ENCODE measurements at places on chromosomes 12 and 14. TPM values are rescaled to one million over a fixed set of nuclear protein-coding genes. Genes with fewer than 3 reads are reported as not detected.

GRCh38 chr12:87441511-87441910 lies 587.7 kb downstream of the C12orf50 start:
- no peak for DNase-seq

Gene APOF
- not detected for total RNA-seq

Gene SCN8A
- 0.05 TPM for total RNA-seq

GRCh38 chr14:89332031-89332430 lies 85.0 kb downstream of the FOXN3 start:
- no peak for DNase-seq

Gene TMEM132C
- total RNA-seq: not detected

DNA sequence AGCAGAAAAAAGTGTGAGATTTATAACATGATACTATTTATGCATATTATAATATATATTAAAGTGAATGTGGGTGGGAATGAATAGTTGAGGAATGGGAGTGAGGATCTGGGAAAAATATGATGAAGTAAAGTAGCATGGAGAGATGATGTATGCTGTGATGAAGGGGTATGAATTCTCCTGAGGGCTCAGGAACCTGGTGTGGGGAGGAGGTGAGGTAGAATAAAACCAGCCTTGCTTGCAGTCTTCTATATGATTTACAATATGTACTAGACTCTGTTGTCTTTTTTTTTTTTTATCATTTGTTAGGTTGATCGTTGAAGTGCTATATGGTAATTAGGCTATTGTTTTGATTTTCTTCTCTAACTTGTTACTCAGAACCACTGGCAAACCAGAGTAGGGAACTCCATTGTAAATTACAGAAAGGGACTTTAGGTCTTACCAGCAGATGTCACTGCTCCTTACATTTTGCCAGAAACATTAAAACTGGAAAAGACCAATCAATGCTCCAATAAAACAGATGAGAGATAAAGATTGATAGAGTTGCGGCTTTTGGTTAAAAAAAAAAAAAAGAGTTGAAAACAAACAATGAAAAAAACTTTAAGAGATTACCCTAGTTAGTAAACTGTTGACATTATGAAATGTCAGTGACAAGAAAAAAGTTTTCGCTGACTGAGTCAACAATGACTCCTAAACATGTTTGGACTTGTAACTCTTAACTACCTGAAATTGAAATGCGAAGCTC lies 39.9 kb downstream of the ATL1 start:
- DNase-seq: peak; percentile 60

Gene TAS2R42
- total RNA-seq: not detected

- DNase-seq: no peak
These were observed 20.1 kb downstream of the MBIP start for GRCh38 chr14:36300337-36300736.

Gene EFS
- total RNA-seq: not detected

Gene NIN
- total RNA-seq: 12.4 TPM

- DNase-seq: no peak
These were observed 259.1 kb downstream of the SLC6A15 start for GRCh38 chr12:84653482-84653881.

GRCh38 chr12:14846042-14846587 lies 2.8 kb upstream of the ART4 start:
- peak; percentile 26 for DNase-seq

DNA sequence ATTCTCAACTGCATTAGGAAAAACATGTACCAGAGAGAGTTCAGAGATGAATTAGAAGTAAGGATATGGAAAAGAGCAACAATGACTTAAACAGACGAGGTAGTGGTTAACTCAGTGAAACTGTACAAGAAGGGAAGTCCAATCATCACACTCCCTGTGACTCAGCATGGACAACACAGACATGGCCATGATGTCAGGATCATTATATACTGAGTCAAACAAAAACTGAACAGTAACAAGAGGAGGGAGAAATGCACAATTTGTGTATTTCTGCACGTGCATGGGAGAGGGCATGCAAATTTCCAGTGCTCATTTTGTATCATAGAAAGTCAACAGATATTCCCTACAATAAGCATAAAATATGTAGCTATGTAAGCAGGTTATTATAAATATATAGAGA lies 1037.8 kb downstream of the BCL11B start:
- DNase-seq: no peak

DNA sequence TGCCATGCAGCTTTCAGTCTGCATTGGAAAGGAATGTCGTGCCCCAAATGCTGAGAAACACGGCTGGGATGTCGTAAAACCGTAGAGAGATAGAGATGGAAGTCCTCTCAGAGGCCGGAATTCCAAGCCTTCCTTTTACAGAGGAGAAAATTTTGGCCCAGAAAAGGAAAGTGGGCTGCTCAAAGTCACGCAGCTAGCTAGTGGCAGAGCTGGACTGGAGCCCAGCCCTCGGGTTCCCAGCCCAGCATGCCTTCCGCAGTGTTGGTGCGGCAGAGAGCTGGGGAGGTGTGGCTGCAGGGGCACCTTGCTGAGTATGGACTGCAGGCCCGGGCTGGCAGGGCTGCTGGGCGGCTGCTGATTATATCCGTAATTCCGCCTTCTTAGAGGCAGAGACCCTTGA lies 50.3 kb downstream of the KCNA1 start:
- DNase-seq: no peak

GRCh38 chr14:93286212-93286890 lies 46.5 kb downstream of the BTBD7 start:
- DNase-seq: no peak

GRCh38 chr12:11827091-11828061 lies 177.9 kb downstream of the ETV6 start:
- no peak for DNase-seq

- DNase-seq: peak; percentile 81
These were observed 45.2 kb downstream of the NOC4L start for GRCh38 chr12:132189378-132190011.

Gene SLC2A14
- not detected for total RNA-seq

DNA sequence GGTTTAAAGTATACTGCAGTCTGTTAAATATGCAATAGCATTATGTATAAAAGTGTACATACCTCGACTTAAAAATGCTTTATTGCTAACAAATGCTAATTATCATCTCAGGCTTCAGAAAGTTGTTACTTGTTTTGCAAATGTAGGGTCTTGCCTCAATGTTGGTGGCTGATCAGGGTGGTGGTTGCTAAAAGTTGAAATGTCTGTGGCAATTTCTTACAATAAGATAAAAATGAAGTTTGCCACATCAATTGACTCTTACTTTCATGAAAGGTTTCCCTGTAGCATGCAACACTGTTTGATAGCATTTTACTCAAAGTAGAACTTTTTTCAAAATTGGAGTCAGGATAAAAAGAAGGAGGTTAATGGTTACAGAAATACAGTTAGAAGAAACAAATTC lies 407.7 kb upstream of the OR4E1 start:
- no peak for DNase-seq

Gene COCH
- total RNA-seq: 2.0 TPM

DNA sequence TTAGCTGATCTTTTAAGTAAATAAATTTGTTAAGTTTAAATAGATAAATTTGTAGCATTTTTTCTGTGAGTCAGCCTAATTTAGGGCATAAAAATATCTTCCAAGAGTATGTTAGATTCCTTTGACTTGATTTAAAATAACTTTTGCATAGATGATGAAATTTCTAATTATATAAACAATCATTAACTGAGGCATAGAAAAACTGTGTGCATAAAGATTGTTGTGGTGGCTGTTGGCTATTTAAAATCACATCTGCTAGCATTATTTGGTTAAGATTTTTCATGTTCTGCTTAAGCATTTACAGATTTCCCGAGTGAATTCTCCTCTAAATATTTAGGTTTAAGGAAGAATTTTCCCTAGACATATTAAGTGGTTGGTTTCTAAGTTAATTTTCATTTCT lies 223.2 kb downstream of the FSCB start:
- no peak for DNase-seq

DNA sequence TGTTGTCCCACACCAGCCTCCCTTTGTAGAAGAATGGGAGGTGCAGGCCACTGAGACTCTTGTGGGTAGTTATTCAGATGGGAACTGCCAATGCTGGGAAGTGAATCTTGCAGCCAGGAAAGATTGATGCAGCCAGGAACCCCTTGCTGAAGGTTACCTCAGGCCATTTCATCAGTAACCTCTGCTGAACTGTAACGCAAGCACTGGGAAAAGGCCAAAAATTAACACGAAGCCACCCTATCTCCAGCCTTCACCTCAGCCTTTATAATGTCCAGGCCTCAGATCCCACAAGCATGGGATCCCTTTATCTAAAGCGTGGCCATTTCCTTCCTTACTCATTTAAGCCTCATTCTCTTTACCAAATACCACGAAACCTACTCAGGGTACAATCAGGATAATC lies 211.1 kb downstream of the SPTSSA start:
- DNase-seq: no peak

Gene SLC10A1
- total RNA-seq: not detected
